Endothelial cell of umbilical vein (primary cell): ENCODE measurements at places on chromosomes 16 and 17.

DNA sequence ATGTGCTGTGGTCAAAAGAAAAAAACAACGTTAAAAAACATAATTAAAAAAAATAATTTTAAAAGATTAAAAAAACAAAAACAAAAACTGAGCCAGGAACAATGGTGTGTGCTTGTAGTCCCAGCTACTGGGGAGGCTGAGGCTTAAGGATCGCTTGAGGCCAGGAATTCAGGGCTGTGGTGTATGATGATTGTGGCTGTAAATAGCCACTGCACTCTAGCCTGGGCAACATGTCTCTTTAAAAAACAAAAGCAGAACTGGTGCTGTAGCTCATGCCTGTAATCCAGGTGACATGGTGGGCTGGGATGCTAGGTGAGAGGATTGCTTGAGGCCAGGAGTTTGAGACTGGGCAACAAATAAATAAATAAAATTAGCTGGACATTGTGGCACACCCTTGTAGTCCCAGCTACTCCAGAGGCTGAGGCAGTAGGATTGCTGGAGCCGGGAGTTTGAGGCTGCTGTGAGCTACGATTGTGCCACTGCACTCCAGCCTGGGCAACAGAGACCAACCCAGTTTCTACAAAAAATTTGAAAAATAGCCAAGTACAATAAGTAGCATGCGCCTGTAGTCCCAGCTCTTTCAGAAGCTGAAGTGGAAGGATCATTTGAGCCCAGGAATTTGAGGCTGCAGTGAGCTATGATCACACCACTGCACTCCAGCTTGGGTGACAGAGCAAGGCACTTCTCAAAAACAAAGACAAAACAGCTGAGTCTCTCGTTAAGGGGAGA lies 43.6 kb downstream of the NFATC3 start:
- peak; percentile 31 for DNase-seq

DNA sequence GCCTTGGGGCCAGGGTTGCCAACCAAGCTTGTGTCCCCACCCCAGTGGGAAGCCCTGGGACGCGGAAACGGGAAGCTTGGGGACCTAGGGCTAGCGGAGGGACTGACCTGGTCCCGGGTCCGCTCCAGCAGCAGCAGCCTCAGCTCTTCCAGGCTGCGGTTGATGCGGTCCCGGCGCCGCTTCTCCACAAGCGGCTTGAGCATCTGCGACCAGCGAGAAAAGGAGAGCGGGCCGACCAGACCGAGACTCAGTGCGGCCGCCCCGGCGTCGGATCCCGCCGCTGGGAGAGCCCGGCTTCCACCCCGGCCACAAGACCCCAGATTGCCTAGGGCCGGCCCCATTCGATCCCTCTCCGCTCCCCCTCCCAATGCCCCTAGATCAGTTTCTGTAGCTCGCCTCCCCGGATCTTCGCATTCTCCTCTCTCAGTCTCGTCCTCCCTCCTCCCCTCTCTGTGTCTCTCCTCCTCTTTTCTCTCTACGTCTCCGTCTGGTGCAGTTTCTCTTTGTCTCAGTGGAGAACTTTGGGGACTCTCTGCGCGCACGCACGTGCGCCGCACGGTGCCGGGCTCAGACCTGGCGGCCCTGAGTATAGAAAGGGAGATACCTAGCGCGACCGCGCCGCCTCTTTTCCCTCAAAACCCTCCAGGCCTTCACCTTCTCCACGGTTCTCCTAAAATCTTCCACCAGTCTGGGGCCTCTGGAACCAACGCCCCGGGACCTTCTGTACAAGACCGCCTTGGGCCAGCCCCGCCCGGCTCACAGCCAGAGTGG lies 797 bp downstream of the HES7 start:
- peak; percentile 19 for DNase-seq

DNA sequence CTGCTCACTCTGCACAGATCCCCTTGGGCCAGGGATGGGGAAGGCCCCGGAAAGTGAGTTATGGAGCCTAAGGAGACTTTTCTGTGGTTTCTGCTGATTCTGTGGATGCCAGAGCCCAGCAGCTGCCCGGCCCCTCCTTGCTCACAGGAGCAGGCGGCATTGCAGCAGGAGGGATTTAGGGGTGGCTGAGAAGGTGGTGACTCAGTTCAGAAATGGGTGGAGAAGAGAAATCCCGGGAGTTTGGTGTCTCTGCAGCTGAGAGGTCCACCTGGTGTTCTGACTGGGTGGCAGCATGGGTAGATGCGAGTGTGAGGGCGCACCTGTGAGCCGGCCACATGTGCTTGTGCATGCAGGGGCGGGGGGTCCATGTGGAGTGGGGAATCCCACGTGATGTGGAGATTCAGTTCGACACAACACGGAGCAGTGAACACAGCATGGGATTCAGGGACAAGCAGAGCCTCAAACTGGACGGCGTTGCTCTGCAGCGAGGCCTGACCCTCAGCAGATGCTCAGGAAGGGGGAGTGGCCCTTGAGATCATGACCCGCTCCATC lies 16.0 kb upstream of the SPPL2C start:
- DNase-seq, result no peak

- peak; percentile 87 for DNase-seq
Measured at GRCh38 chr17:39659279-39660010, 5.7 kb upstream of the TCAP start.
